Cardiac septum (tissue), 1 donor: ENCODE measurements at places on chromosomes 12 and 14.

DNA sequence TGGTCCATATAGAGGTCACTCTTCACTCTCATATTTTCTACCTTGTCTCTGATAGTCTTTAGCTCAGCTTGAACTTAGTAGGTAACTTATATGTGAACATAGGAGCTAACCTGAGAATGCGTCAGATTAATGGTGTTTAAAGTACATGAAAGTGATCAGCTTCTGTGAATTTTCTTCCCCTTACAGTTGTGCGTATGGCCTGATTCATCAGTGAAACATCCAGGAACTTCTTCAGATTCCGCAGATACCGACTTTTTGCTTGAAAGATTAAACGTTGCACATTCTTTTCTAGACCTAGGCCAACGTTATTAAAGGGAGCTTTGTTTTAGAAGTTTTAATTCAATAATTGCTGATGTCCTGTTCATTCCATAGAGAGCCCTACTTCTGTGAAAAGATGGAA, 1945.1 kb upstream of the SEL1L start:
- DNase-seq = no peak

GRCh38 chr12:6863586-6864321, 3.6 kb upstream of the TPI1 start:
- DNase-seq = no peak

DNA sequence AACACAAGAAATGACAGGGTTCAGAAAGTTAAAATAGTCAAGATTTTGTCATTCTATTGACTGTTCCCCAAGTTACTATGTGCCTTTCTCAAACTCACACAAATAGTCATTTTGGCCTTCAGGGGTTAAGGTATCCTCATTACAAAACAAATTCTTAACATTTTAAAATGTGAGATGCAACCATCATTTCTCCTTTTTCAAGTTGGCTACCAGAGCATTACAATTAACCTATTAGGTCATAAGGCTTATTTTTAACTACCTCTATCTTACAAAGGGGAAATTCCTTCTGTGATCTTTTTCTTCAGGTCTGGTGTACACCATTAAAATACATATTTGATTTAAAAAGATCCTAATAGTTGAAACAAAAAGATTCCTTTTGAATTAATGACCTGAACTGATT, 61.2 kb downstream of the SLC38A1 start:
- no peak for DNase-seq

DNA sequence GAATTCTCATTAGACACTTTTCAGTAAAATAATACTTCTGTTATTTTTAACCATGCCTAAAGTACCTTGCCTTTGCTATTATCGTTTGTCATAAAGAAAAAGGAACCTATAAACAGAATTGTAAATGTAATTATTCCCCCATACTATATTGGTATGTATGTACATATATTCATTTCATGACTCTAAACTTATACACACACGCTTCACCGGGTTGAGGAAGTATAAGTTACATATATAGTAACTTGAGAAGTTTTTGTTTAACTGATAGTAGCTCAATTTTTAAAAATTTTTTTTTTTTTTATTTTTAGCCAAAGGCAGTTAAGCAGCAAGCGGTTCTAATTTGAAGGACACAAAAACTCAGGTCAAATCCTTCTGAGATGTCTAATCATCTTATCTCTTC, 107.6 kb downstream of the PLEKHG7 start:
- DNase-seq = no peak

- DNase-seq = no peak
These were observed 22.0 kb downstream of the CFL2 start for GRCh38 chr14:34692348-34692747.

GRCh38 chr14:76073717-76074116, 78.0 kb upstream of the GPATCH2L start:
- no peak for DNase-seq

- DNase-seq = no peak
These were observed 81.1 kb downstream of the SLC24A4 start for GRCh38 chr14:92404018-92404417.

- DNase-seq = no peak
These were observed 678 bp downstream of the INF2 start for GRCh38 chr14:104689881-104690711.

DNA sequence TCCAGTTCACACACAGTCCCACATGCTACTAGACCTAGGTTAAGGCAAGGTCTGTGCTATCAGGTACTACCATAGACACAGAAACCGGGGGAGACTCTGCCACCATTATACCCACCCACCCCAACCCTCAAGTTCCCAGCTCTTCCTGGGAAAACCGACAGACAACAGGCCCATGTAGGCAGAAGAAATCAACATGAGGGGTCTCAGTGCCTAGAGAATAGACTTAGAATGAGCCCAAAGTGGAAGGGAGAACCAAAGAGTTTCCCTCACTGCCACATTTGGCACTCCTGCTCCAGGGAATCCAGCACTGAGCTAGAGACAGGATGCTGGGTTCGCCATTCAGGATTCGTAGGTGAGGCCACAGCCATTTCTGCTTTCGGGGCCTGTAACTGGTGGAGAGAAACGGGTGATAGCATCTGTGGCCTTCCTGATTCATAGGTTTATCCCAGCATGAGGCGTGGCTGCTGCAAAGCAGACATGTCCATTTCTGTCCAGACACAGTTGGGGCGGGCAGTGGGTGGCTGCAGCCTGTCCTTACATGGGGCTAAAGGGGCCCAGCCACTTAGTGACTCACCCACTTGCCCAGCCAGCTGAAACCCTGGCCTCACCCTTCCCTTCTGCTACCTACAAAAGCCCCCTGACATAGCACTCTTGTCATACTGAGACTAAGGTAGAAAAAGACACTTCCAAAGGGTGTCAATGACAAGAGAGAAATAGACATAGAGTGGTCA, 69.4 kb downstream of the IRF2BPL start:
- peak; percentile 87 for DNase-seq

- no peak for DNase-seq
These were observed 121.7 kb downstream of the DUSP6 start for GRCh38 chr12:89230376-89231315.

GRCh38 chr12:65510007-65510406, 231.5 kb downstream of the MSRB3 start:
- DNase-seq = no peak

GRCh38 chr14:20878695-20879094, 12.5 kb upstream of the RNASE3 start:
- no peak for DNase-seq

- no peak for DNase-seq
These were observed 122.3 kb downstream of the DPF3 start for GRCh38 chr14:72771561-72771960.

DNA sequence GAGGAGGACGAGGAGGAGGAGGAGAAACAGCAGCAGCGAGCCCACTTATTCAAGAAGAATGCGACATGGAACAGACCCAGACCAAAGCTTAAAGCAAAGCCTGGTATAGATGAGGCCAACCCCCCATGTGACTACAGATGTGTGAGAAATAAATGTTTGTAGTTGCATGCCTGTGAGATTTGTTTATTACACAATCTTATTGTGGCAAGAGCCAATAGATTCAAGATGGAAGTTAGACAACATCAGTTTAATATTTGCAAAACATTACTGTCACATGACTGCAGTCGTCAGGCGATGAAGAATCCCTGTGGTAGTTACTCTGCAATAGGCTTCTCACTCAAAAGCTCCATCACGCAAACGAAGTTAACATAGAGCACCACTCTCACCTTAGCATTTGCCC, 17.2 kb upstream of the SLC35F4 start:
- no peak for DNase-seq

GRCh38 chr12:40473962-40474361, 218.3 kb upstream of the CNTN1 start:
- no peak for DNase-seq

DNA sequence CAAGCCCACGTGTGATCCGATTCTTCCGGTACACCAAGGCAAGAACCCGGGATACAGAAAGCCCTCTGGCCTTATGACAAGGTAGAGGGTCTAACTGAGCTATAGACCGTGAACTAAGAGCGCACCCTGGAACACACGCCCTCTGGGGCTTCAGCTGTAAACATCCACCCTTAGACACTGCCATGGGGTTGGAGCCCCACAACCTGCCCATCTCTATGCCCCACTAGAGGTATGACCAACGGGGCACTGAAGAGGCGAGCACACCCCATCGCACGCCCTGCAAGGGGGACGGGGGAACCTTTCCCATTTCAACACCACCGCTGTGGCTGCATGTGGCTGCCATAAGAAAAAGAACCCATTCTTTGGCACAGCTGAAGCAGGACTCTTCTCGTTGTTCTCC, 1206.0 kb upstream of the TMEM132C start:
- no peak for DNase-seq

DNA sequence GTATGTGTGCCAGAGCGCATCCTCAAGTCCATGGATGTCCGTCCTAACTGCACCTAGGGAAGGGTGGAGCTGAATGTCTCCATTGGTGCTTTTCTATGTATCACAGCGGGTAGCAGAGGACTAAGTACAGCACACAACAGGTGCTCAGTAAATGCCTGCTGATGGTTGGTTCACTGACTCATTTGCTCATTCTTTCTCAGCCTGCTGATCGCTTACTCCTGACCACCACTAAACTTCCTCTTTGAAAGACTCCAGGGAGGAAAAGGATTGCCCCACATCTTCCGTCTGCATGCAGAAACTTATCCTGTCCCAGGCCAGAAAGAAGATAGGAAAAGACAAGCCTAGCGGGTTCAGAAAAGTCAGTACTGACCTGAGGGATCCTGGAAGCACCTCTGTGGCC, 66.3 kb downstream of the B4GALNT3 start:
- no peak for DNase-seq

GRCh38 chr14:65926504-65926903, 514.0 kb downstream of the FUT8 start:
- DNase-seq = no peak

- no peak for DNase-seq
These were observed 70.1 kb upstream of the STRN3 start for GRCh38 chr14:31096255-31096654.

- peak; percentile 88 for DNase-seq
These were observed 44.0 kb downstream of the RBMS2 start for GRCh38 chr12:56565510-56566101.

GRCh38 chr12:115213538-115214016, 529.6 kb upstream of the TBX3 start:
- DNase-seq = no peak

DNA sequence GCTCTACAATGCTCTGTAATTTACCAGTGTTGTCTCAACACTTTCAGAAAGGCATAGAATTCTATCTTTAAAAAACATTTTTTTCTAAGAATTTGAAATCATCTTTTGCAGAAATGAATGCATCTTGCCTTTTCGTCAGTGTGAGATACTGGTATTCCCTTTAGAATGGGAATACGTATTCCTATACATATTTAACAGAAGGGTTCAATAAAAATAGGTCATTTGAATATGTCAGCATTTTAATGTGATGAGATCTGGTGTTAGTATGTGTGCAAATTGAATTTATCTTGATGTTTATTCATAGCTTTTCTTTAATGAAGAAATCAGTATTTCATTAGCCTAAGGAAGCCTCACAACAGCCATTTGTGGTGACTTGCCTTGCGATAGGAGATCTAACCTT, 44.2 kb downstream of the WDR20 start:
- no peak for DNase-seq

- no peak for DNase-seq
These were observed 51.7 kb downstream of the TRHDE start for GRCh38 chr12:72323881-72324280.

DNA sequence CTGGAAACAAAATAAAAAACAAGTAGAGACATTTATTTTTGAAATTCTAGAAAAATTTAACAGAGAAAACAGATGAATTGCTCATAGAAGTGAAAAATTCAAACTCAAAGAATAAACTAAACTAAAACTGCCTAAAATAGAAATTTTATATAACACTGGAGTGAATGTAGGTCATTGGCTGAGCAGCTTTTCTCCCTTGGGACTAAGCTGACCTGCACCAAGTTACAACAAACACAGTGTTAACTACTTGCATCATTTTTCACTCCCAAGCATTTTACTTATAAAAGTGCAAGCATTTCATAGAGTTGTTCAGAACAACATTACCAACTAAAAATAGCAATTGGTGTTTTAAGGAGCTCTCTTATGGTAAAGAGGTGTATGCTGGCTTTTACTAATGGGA, 298.1 kb downstream of the MED13L start:
- no peak for DNase-seq

- no peak for DNase-seq
These were observed 333.0 kb downstream of the CCER1 start for GRCh38 chr12:90621927-90622326.

- DNase-seq = peak; percentile 78
These were observed 220.5 kb downstream of the CACNA1C start for GRCh38 chr12:2273288-2273687.

DNA sequence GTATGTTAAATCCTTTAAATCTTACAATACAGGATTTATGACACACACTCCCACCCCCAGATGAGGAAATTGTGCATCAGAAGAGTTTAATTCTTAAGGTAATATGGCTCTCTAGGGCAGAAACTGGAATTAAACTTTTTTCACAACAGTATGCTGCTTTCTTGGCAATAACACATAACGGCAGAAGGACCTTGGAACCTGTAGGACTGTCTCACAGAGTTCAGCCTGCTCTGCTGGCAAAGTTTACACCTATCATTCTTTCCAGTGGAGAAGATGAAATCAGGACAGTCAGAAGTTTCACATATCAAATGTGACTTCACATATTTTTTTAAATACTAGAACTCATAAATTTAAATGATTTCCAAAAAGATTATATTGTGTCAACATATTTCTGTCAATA, 30.6 kb upstream of the MYF6 start:
- DNase-seq = no peak

GRCh38 chr12:115898670-115899069, 378.8 kb downstream of the MED13L start:
- DNase-seq = no peak

- DNase-seq = no peak
These were observed 145.1 kb upstream of the DIO2 start for GRCh38 chr14:80356413-80356812.

GRCh38 chr12:101498252-101498651, 23.1 kb downstream of the SPIC start:
- no peak for DNase-seq

- DNase-seq = no peak
These were observed 138.1 kb upstream of the RMST start for GRCh38 chr12:97324471-97324870.

GRCh38 chr14:103140316-103141109, 17.3 kb downstream of the TNFAIP2 start:
- DNase-seq = no peak

- no peak for DNase-seq
These were observed 4.2 kb downstream of the A2M start for GRCh38 chr12:9111525-9111924.

GRCh38 chr12:55641595-55641994, 4.9 kb downstream of the OR10P1 start:
- DNase-seq = no peak

DNA sequence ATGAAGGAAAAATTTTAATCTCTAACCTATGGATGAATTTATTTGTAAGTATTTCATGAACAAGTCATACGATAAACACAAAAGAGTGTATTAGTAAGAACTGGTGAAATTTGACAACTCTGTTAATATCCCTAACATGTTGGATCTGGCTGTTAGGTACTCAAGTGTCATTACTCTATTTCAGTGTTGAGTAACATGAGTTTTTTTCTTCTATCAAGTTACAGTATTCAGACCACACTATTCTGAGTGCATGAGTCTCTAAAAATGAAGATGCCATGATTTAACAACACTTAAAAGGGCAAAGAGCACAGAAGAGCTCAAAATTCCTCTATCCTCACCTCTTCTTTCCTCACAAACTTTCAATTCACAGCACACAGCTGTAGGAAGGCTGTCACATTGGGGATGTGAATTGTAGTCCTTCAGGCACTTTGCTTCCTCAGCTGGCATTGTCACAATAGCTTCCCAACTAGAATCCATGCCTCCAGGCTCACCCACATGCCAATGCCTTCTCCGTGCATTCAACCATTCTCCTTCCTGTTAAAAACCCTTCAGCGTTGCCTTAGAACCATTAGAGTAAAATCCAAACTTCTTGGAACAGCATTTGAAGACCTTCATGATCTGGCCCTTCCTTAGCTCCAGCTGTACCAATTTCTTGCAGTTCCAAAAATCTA, 73.7 kb upstream of the DBX2 start:
- no peak for DNase-seq
